ENCODE measurements at places on chromosomes 5 and 9.

- no peak for DNase-seq
Measured at GRCh38 chr5:50717651-50718050, 51.2 kb downstream of the PARP8 start.

GRCh38 chr9:95103281-95103771 is 214.2 kb downstream of the FANCC start:
- DNase-seq, result no peak

DNA sequence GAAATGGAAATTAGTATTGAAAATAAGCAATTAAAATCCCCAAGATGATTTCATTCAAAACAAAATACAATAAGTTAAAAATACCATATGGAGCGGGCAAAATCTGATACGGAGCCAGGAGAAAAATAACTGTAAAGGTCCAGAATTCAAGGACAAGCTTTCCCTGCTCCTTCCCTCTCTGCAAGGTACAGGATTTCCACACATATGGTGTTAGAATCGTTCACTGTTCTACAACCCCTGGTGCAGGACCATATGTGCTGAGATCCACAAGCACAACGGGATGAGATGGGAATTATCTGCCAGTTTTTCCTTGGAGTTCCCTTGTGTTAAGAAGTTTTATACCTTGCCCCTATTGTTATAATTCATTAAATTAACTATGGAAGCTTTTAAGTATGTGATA is 94.7 kb upstream of the DMAC1 start:
- no peak for DNase-seq

DNA sequence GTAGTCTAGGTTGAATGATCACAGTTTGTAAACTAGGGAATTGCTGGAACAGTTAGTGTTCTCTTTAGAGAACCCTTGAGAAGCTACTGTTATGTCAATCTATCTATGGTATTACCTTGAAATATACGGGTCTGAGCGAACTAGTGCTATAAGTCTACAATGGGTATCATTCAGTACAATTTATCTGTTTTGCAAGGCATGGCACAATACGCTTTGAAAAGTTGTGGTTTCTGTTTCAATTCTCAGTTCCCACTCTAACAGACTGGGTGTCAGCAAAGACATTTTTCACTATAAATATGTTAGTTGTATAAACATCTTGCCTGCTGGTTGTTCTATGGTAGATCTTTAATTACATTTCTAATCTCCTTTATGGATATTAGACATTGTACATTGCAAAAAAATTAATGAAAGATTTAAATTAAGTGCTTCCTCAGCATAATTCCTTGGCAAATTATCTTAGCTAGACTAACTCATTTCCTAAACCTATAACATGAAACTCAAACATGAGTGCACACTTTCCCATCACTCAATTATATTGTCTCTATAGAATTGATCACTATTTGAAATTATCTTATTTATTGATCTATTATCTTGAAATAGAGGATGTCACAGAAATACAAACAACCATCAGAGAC is 24.9 kb upstream of the SLCO6A1 start:
- no peak for DNase-seq

- DNase-seq, result no peak
Measured at GRCh38 chr5:38806775-38807258, 39.0 kb upstream of the OSMR start.

GRCh38 chr9:136763649-136764035 is 676 bp downstream of the LCN15 start:
- no peak for DNase-seq

Measured in CD4-positive, alpha-beta T cell treated with Interleukin-15 for 4 hours (primary cell).